ENCODE measurements at places on chromosomes 16 and 17.

GRCh38 chr16:49921106-49921505, 65.2 kb upstream of the ZNF423 start:
- no peak for DNase-seq

GRCh38 chr16:20181416-20181815, 107.7 kb upstream of the GPR139 start:
- no peak for DNase-seq

DNA sequence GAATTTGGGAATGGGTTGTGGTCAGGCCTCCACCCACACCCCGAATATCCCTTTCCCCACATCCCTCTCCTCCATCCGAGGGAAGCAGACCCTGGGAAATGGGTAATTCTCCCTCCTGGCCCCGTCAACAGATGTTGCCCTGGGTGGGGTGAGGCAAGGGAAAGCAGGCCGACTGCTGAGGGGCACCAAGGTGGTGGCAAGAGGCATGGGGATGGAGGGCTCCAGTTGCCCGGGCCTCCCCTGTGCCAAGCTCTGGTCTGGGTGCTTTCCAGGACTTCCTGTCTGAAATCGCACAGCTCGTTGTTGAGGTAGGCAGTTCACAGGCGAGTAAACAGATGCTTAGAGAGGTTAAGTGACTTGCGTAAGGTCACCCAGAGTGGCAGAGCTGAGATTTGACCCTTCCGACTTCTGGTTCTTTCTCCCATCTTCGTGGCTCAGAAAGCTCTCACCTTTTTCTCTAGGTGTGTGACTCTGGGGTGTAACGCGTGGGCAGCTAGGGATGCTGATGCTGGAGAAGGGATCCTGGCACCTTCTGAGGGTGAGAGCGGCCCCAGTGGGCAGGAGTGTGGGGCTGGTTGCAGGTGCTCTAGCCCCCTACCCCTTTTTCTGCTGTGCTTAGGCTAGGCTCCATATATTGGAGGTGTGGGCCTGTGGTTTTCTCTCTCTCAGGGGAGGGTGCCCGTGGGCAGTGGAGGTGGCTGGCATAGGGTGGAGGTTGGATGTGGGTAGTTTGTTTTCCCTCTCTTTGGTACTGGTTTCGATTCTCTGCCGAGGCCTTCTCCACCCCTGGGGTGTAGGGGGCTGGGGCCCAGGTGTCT, 17.2 kb downstream of the RARA start:
- no peak for DNase-seq

GRCh38 chr17:35170968-35171771, 23.0 kb downstream of the SLC35G3 start:
- DNase-seq, result peak; percentile 74

DNA sequence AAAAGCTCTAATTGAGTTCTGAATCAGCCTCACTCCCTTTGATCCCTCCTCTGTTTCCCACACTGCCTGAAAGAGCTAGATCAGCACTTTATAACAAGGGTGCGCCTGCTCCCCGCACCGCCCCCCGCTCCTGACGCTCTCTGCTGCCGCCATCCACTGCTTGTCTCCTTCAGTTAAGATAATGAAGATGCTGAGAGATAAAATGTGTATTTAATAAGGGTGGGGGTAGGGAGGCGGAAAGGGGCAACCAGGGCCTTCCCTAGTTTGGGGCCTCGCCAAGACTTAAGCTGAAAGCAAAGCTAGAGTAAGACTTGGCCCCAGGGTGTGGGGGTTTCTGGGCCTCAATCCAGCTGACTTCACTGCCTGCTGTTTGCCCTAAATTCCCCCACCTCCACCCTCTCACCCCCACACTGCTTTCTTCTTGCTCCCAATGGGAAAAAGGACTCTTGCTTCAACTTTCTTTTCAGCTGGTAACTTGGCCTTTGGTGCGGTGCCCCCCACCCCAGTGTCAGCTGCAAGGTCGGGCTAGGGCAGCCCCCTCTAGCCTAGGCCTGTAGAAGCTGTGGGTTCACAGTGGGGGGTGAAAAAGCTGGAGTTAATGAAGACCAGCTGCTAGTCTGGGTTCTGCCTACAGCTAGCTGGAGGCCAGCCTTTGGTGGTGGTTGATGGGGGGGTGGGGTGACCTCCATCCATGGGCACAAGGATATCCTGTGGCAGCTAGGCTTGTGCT, 1.8 kb upstream of the RARA start:
- peak; percentile 59 for DNase-seq

GRCh38 chr17:21376759-21377690, 868 bp downstream of the KCNJ12 start:
- no peak for DNase-seq

DNA sequence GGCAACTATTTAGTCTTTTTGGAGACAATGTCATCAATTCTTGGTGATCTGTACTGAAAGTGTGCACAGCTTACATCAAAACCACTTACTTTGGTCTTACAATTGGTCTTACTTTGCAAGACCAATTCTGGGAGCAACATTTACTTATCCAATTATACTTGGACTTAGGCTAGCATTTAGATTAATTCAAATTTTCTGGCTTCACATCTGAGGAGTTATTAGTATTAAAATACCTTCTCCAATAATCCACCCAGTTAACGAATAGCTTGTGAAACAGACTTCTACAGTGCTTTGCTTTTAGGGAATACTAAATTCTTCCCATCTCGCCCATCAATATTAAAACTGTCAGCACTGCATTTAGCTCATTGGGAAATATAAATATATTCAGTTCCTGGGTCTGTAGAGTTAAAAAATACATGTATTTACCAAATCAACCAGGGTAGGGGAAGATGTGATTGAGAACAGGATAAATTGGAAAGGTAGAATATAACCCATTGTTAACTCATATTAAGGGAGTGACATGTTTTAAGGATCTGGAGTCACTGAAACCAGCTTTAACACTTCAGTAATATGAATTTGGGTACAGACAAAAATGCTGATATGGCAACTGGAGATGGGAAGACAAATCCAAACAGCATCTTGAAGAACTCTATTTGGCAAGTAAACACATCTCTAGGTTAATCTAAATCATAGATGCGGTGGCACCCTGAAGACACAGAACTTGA, 9.2 kb upstream of the VEZF1 start:
- no peak for DNase-seq

DNA sequence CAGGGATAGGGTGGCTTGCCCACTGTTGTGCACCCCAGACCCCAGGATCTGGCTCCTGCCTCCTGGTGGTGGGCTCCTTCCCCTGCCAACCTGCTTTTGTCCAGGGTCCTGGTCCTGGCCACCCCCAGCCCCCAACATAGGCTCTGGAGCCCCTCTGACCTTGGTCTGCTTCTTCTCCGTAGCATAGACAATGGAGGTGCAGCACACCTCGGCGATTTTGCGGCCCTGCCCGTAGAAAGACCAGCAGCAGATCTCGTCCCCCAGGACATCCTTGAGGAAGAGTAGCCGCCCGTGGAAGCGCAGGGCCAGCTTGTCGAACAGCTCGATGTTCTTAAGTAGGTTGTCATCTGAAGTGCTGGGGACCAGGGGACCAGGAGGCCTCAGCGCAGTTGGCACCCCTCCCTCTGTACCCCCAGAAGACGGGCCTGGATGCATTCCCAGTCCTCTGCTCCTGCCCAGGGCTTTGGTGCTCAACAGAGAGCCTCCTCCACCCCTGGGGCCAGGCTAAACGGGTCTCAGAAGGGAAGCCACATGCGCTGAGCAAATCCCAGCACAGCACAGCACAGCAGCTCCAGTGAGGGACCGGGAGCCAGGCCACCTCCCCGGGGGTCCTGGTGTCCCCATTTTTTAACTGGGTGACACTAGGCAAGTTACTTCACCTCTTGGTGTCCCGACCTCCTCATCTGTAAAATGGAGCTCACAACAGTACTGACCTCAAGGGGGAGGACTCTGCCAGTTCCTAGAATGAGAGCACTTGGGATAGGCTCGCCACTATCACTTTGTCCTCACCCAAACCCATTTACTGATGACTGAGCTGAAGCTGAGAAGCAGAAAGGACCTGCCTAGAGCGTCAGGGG, 10.8 kb downstream of the ASPHD1 start:
- DNase-seq, result no peak
